ENCODE measurements at places on chromosomes 6 and 20. TPM values are rescaled to one million over a fixed set of nuclear protein-coding genes. Genes with fewer than 3 reads are reported as not detected.

MOG gene
- total RNA-seq: not detected

FITM2 gene
- total RNA-seq: 7.9 TPM

FAM50B gene
- 4.1 TPM for total RNA-seq

MYMX gene
- not detected for total RNA-seq

DNMT3B gene
- 4.0 TPM for total RNA-seq

IPCEF1 gene
- total RNA-seq: 0.16 TPM

MCCD1 gene
- not detected for total RNA-seq

BHLHE23 gene
- total RNA-seq: not detected

RBBP8NL gene
- 0.24 TPM for total RNA-seq

RSPH4A gene
- 0.16 TPM for total RNA-seq

SLC32A1 gene
- total RNA-seq: not detected

DEFB132 gene
- not detected for total RNA-seq

DDX43 gene
- total RNA-seq: not detected

CALHM6 gene
- total RNA-seq: 0.39 TPM

ADGRB3 gene
- not detected for total RNA-seq

TOX2 gene
- 11.2 TPM for total RNA-seq

SLC22A16 gene
- not detected for total RNA-seq

VNN1 gene
- 0.07 TPM for total RNA-seq

EPHA7 gene
- 0.09 TPM for total RNA-seq

ENPP5 gene
- total RNA-seq: not detected

PNRC1 gene
- 23.9 TPM for total RNA-seq

KIAA0408 gene
- 6.4 TPM for total RNA-seq

PTGIS gene
- total RNA-seq: 0.09 TPM
